ENCODE measurements at places on chromosomes 3 and 15.
A peak's percentile ranks its signal among the peaks of the same experiment; 100 is the strongest.

DNA sequence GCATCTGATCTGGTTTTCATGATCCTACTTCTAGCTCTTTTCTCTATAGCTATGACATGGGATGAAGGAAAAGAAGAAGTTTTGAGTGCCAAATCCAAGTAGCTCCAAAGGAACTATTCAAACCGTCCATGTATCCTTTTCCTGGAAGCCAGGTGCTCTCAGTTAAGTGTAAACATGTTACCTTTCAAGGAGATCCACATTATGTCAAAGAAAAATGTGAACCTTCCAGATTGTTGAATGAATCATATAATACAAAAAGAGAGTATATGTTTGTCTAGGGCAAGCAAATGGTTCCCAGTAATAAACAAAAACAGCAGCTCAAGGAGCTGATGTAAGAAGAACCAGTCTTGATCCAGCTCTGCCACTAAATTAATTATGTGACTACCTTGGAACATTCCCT is 534.9 kb downstream of the MAGI1 start:
- DNase-seq: no peak

DNA sequence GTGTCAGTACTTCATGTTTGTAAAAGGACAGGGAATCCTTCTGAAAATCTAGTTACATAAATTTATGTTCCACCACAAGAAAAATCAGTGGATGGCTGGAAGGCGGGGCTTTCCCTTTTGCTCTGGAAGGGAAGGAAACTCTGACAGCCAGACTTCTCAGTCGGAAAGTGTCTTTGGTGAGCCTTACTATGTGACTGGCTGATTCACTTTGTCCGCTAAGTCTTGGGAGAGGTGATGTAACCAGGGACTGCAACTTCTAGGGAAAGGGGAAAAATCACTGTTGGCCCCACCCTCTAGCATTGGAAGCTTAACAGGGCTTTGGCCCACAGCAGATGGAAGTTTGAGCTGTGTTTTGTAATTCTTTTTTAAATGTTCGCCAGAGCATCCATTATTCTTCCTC is 281.4 kb upstream of the CTDSPL start:
- DNase-seq: no peak

GRCh38 chr3:152899306-152899705 is 64.4 kb downstream of the P2RY1 start:
- DNase-seq: no peak

DNA sequence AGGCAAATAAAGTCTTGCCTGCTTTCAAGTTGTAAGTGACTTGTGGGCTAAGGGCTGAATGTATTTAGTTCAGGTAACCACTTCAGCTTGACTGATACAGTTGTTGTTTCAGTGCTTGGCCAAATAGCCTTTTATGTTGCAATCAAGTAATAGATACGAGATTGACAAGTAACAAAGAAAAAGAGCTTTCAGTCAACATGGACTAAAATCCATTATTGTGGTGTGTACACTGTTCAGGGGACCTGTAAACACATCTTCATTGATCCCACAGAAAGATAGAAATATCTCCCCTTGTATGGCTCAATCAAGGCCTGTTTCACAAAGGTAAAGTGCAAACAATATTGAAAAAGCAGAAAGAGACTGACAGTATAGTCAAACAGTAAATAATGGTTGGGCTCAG is 224.8 kb upstream of the TMCO5A start:
- DNase-seq: no peak

DNA sequence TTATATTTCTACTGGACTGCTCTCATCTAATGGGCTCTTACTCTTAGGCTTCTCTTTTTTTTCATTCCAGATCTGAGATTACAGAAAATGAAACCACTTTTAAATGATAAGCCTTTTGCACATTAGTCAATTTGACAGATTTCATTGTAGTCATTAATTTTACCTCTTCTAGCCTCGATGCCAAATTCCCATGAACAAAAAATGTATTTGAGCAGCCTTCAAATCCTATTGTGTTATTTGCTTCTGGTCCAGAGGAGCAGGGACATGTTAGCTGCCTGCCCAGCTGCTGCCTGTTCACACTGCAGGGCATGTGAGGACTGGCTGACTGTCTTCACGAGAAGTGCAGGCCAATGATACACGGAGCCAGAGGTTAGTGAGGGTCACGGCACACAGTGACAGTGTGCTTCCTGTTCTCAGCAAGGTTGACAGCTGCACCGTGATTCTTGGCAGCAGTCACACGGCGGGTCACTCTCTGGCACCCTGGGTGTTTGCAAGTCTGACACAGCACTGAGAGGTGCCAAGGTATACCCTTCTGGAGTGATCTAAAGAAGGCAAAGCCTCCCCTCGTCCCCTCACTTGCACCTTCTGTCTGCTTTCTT is 40.8 kb downstream of the KAT2B start:
- no peak for DNase-seq

DNA sequence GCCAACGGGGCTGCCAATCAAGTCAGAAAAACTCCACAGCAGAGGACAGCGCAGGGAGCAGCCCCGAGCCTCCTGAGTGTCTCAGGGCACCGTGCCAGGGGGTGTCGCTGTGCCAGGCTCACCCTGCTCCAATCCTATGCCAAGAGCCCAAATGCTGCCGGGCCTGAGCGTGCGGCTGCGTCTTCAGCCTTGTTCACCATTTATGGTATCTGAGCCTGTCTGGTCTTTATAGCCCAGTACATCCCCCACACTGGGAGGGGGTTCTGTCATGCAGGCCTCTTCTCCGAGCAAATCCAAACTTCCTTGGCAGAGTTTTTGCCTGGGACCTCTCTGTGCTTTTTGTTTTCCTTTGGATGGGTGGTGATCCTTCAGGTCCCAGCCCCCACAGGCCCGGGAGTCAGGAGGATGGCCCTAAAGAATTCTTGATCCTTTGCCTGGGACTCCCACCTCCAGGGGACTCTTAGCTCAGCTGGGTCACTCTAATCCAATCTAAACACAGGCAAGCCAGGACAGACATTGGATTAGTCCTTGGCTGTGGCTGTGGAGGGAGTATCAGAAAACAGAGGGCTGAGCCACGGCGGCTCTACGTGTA is 135.1 kb upstream of the HACD2 start:
- no peak for DNase-seq

GRCh38 chr15:74376825-74377581 is 9.6 kb upstream of the CYP11A1 start:
- DNase-seq: no peak

GRCh38 chr3:27022096-27022761 is 347.0 kb downstream of the NEK10 start:
- no peak for DNase-seq

- no peak for DNase-seq
Measured at GRCh38 chr3:164791263-164791662, 287.0 kb downstream of the SI start.

GRCh38 chr15:58206151-58206550 is 68.0 kb downstream of the AQP9 start:
- DNase-seq: no peak

GRCh38 chr3:56052188-56052587 is 416.1 kb downstream of the ERC2 start:
- no peak for DNase-seq

GRCh38 chr3:141643391-141643790 is 94.7 kb upstream of the RNF7 start:
- DNase-seq: no peak

- no peak for DNase-seq
Measured at GRCh38 chr3:168678730-168679129, 583.0 kb upstream of the GOLIM4 start.

DNA sequence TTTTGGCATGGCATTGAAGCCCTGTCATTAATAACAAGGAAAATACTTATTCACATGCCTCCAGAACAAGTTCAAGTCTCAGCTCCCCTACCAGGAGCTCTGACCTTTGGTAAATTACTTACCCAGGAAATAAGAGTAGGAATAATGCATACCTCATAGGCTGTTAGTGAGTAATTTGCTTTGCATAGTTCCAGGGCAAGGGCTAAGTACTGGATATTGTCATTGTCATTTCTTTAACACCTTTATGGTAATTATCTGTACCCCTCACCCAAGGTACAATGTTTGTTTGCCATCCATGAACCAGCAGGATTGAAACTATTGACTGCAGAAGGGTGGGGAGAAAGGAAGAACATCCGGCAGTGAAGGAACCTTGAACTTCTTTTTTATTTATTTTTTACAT is 148.5 kb downstream of the SOX2 start:
- no peak for DNase-seq

- DNase-seq: no peak
Measured at GRCh38 chr3:111315930-111316587, 225.9 kb upstream of the CD96 start.

GRCh38 chr3:94127115-94127514 is 64.3 kb downstream of the NSUN3 start:
- no peak for DNase-seq

DNA sequence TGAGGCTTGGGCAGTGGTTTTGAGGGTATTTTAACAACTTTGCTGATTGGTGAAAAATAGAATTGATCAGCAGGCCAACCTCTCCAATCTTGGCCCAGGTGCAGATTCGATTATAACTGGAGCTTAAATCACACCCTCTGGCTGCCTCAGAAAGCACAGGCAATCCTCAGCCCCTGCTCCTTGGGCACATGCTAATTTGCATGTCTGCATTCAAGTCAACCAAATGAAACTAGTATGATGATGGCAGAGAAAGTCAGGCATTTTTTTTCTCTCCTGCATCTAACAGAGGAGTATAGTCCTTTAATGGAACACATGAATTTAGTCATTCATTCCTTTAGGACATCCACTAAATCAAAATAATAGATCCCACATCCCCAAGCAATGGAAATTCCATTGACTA is 16.8 kb upstream of the NMNAT3 start:
- no peak for DNase-seq

DNA sequence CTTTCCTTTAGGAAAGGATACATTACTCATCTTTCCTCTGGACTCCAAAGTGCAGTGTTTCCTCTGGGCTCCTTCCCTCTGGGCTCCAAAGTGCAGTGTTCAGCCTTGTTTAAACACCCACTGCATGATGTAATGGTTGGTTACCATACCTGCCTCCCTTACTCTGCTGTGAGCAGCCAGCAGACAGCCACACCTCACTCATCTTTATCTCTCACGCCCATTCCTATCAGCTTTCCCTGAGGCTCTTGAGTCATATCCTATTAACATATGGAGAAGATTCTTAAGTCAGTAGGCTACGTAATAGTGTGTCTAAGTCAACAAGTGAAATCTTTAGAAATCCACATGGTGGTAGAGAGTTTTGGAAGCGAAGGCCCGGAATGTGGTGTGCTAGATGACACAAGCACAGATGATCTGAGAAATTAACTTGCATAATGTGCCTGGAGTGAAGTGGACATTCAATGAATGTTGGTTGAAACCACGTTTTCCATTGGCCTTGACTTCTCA is 97.2 kb upstream of the CTNNB1 start:
- DNase-seq: no peak

GRCh38 chr3:53140847-53141845 is 10.9 kb upstream of the RFT1 start:
- DNase-seq: no peak

GRCh38 chr3:179348325-179349013 is 960 bp downstream of the MFN1 start:
- no peak for DNase-seq

DNA sequence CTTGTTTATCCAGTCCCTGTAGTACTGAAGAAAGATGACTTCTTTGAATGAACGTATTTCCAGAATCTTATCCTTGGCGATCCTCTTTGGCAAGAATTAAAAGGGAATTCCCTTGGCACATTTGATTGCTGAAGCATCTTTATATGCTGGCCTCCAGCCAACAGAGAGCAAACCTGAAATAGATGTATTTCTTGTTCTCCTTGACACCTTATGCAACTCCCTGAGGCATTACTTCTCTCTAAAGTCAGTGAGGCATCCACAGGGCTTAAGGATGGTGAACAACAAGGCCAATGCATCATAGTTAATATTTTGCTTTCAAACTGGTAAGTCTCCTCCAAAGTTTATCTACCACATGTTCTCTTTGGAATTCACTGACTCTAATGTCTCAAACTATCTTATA is 450.9 kb upstream of the THRB start:
- no peak for DNase-seq

- DNase-seq: no peak
Measured at GRCh38 chr3:21534462-21534861, 216.5 kb downstream of the ZNF385D start.

DNA sequence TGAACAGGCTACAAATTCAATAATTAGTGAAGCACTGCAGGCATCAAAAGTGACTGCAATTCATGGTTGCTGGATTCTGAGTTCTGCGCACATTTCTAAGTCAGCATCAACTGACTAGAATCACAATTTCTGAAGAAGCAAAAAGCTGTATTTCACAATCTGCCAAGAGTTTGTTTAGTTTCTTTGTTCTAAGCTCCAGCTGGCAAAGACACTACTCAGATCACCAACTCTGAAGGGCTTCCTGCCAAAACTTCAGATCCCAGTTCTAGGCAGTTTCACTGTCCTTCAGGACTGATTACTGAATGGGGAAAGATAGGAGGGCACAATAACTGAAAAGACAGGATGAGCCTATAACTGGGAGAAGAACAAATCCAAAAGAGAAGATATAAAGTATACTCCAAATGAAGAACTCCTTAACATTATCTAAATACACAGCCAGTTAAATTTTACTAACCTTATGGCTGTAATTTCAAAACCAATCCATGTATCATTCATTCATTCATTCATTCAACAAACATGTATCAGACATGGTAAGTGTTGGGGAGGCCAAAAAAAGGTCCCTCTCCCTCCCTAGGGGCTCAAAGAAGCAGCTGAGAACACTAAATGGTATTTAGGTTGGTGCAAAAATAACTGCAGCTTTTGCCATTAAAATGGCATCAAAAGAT is 17.1 kb downstream of the TJP1 start:
- no peak for DNase-seq

GRCh38 chr3:13599887-13600450 is 51.0 kb downstream of the FBLN2 start:
- no peak for DNase-seq

- peak; percentile 47 for DNase-seq
Measured at GRCh38 chr3:46705022-46705530, 3.9 kb downstream of the TMIE start.

GRCh38 chr15:57541271-57541670 is 50.4 kb upstream of the MYZAP start:
- DNase-seq: no peak

DNA sequence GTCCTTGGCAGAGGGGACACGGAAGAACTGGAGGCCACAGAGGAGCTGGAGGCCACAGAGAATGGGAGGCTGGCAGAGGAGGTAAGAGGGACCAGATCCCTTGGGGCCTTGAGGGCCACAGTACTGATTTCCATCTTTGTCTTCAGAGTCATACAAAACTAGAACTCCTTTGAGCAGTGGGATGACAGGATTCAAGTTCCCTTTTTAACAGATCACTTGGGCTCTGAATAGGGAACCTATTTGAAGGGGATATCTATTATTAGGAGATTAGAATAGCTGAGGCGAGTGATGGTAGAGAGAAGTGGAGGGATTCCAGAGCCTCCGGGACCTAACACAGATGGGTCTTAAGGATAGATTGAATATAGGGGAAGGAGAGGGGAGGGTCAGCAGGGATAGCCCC is 55.7 kb downstream of the OXNAD1 start:
- DNase-seq: no peak

DNA sequence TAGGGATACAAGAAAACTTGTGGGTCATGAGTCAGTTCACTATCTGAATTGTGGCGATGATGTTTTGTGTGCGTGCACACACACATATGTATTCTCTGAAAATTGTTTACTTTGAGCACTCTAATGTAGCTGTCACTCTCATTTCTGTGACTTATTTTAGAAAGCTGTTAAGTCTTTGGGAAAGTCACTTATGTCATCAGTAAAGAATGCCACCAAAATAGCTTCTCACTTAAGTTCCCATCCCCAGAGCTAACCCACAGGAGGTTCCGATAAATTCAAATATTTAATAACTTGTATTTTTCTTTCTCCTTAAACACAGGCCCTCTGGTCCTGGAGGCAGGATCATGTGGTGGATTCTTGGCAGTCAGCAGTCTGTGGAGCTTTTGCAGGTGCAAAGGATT is 138.3 kb downstream of the LRIG1 start:
- DNase-seq: no peak

Data from T-helper 2 cell treated with Interferon-gamma antibody and Interleukin-4, amounts not matched to agents 5 μg/mL and 100 μg/mL, for 36 hours (primary cell).